ENCODE measurements at places on chromosomes 2 and 18.

- DNase-seq = no peak
Observed at GRCh38 chr2:230158468-230158867, 61.3 kb downstream of the SP110 start.

DNA sequence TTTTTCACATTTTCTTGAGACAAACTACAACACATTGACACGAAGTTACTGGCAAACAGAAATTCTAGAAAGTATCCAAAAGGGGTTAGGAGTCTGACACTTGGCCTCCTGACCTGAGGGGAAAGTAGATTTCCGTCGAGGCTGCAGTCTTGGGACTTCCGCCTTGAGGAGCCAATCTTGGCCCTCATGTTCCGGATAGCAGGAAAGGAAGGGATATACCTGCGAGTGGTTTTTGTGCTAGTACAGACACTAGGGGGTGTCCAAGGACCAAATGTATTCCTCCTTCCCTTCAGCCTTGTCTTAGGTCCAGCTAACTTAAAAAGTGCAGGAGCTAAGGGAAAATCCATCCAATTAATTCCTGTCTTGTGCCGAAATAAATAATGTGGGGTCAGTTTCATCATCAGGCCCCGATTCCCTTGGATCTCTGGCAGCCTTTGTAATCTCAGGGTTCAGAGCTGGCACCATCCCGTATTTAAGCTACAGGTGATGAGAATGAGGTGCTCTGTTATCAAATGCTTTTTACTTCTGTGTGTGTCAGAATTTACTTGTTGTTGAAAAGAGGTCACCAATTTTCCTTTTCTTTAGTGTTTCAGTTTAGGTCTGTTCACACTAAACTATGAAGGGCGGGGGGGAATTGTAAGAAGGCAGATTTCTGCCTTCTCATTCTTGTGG, 330.2 kb upstream of the FANCL start:
- DNase-seq = no peak

DNA sequence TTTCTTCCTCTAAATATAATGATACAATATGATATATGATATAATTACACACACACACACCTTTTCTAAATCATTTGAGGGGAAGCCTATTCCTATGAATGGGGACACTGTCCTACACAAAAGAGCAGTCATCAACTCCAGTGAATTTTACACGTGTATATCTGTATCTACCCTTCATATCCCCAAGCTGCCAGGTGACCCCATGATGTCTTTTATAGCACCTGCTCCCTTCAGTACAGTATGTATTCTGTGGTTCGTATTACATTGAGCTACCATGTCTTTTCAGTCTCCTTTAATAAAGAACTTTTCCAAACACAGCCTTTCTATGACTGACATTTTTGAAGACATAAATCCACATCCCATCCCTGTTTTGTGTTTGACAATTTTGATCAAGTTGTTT, 19.0 kb downstream of the TBC1D8 start:
- DNase-seq = no peak

GRCh38 chr2:140249821-140250220, 1469.6 kb upstream of the NXPH2 start:
- DNase-seq = no peak

DNA sequence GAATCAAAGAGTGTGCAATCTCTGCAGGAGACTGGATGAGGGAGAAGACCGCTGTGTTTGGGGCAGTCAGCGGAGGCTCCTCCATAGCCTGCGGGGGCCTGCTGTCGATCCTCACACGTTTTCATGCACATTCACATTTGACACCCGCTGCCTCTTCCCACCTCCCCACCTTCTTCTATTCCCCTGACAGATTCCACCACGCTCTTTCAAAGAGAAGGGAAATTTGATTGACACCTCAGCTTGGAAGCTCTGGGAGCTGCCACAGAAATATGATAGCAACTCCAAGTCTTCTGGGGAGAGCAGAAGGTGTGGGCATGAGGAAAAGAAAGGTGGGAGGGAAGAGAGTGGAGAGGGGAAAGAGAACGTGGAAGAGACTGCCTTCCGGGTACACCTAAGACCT, 87.5 kb downstream of the BOD1L2 start:
- no peak for DNase-seq

DNA sequence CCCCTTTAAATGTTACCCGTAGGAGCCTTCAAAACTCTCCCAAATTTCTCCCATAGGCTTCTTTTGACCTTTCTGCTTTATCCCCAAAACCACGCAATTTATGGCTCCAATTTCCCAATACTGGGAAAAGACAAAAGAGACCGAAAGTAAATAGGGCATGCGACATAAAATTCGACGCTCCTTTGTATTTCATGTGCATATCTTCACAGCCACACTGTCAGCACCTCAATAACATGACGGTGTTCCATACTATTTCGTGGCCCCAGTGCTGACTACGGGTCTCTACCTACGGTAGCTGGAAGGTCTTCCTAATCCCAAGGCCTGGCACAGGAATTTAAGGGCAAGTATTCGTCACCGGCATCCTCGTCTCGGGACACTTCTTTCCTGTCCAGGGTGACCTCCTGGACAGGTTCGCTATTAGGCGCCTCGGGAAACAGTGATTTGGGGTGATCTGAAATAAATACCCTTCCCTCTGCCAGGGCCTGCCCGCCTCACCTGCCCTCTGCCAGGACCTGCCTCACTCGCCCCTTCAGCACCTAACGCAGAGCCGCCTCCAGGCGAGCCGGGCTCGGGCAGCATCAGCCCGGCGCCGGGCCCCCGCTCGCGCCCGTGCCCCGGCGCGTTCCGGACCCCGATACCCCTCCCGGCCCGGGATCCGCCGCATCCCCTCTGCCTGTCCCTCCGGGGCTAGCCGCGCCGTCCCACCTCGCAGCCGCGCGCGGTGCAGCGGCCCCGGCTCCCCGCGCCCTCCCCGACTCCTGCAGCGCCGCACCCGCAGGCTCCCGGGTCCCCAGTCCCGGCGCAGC, 680 bp downstream of the DTNB start:
- DNase-seq = peak; percentile 72

GRCh38 chr2:235077046-235077445, 125.2 kb downstream of the SH3BP4 start:
- DNase-seq = no peak

Data from CD8-positive, alpha-beta T cell (primary cell).